ENCODE measurements at places on chromosomes 4 and X. TPM values are rescaled to one million over a fixed set of nuclear protein-coding genes. Genes with fewer than 3 reads are reported as not detected.

The GPR50 gene
- not detected for total RNA-seq

The LNX1 gene
- total RNA-seq: 1.9 TPM

The MAGEB2 gene
- not detected for total RNA-seq

The CTPS2 gene
- total RNA-seq: 30.0 TPM

The HDAC8 gene
- 30.2 TPM for total RNA-seq

The STPG2 gene
- total RNA-seq: 0.19 TPM

The POU4F2 gene
- not detected for total RNA-seq

The CCSER1 gene
- not detected for total RNA-seq

The EDA2R gene
- 9.7 TPM for total RNA-seq

The PSAPL1 gene
- total RNA-seq: not detected

The MAGEA10 gene
- 0.86 TPM for total RNA-seq

The SMR3B gene
- total RNA-seq: not detected

The NAAA gene
- total RNA-seq: 27.7 TPM

The RAB33A gene
- total RNA-seq: not detected

The NOX1 gene
- total RNA-seq: not detected

The BANK1 gene
- total RNA-seq: 0.24 TPM

The IGBP1 gene
- 44.1 TPM for total RNA-seq

The BEX1 gene
- 22.1 TPM for total RNA-seq

The IL21 gene
- not detected for total RNA-seq

The ARHGAP6 gene
- 0.28 TPM for total RNA-seq

The TLR2 gene
- not detected for total RNA-seq

The SSX3 gene
- total RNA-seq: not detected

The FGF13 gene
- not detected for total RNA-seq

The SLC10A4 gene
- total RNA-seq: not detected

The XPNPEP2 gene
- total RNA-seq: not detected

The MAN2B2 gene
- 11.0 TPM for total RNA-seq

The GLOD5 gene
- total RNA-seq: not detected

The TEC gene
- total RNA-seq: not detected

The IBSP gene
- not detected for total RNA-seq

The REELD1 gene
- total RNA-seq: not detected

The FGF16 gene
- not detected for total RNA-seq

The ADAMTS3 gene
- total RNA-seq: 0.19 TPM

The ADH7 gene
- total RNA-seq: not detected

The KDM6A gene
- total RNA-seq: 10.9 TPM

The XG gene
- total RNA-seq: not detected

The SCML1 gene
- 26.4 TPM for total RNA-seq

The HAND2 gene
- 0.50 TPM for total RNA-seq

The HELT gene
- total RNA-seq: not detected

The GRIA3 gene
- not detected for total RNA-seq

The GPR173 gene
- 0.72 TPM for total RNA-seq

The GRXCR1 gene
- total RNA-seq: not detected

The GPR82 gene
- not detected for total RNA-seq

The ADRA2C gene
- total RNA-seq: 5.9 TPM

The TCEAL3 gene
- total RNA-seq: 16.9 TPM

The JCHAIN gene
- not detected for total RNA-seq

The SPARCL1 gene
- not detected for total RNA-seq

The ADH1A gene
- not detected for total RNA-seq

The MGARP gene
- 0.89 TPM for total RNA-seq

The IL3RA gene
- total RNA-seq: not detected

The STATH gene
- total RNA-seq: not detected

The CSN1S1 gene
- total RNA-seq: not detected

Measured in A172 (cell line).